8988T (cell line): ENCODE measurements at places on chromosomes 12 and 14.
A peak's percentile ranks its signal among the peaks of the same experiment; 100 is the strongest.

DNA sequence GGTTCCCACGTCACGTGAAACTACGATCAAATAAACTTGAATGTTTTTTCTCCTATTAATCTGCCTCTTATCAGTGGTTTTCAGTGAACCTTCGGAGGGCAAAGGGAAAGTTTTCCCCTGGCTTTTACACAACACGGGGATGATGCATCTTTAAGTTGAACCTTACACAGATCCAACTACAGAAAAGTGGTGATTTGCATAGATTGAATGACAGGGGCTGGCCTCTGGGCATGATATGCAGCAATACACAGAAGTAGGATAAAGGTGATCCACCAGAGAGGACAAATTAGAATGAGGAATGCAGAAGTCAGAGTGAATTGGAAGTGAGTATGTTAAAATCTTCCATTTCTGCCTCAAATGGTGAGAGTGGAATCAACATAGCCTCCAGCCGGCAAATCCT is 11.6 kb downstream of the GSG1 start:
- no peak for DNase-seq

DNA sequence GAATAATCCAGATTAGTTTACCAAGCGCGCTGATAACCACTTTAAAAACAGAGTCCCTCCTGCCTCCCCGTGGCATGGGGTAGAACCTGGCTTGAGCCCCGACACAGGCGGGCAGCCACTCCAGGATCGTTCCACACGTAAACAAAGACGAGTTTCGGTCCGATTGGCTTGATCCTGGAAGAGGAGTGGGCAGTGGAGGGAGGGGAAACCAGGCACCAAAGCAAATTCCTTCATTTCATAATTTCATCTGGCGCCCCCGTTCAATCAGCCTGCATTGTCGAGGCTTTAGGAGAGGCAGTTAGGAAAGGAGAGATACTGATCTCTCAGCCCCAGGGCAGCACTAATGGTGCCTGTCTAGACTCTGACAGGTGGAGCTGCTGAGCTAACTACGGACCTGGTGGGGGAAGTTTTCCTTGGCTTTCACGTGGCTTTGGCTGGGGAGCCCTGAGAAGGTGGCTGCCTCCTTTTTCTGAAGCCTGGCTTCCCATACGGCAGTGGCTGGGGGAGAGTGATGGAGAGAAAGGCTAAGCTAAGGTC is 751 bp upstream of the GPRC5A start:
- DNase-seq = no peak

GRCh38 chr14:100193417-100194357 is 34.2 kb upstream of the DEGS2 start:
- DNase-seq = no peak

DNA sequence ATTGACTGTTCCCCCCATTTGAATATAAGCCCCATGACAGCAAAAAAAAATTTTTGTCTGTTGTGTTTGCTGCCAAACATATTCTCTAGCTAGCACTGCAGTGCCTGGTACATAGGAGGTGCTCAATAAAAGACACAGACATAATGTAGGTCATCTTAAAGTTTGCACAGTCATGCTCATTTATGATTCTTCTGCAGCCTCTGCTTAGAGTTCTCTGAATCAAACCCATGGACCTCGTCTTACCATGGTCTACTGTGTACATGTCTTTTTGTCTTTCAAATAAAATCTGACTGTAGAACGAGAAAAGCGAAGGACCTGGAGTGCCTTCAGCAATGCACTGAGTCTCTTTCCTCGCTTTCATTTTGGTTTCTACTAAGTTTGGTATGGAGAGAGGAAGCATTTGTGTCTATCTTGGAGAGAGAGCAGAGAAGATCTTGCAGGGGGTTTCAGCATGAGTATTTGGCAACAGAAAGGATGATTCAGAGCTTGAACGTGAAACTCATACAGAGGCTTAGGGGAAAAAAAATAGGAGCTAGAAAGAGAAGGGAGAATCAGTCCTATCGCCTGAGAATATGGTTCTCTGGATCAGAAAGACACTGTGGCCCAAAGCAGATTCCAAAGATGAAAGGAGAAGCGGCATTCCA is 38.8 kb upstream of the TMCC3 start:
- DNase-seq = no peak

- no peak for DNase-seq
Observed at GRCh38 chr12:65877836-65878235, 53.6 kb downstream of the HMGA2 start.

- no peak for DNase-seq
Observed at GRCh38 chr12:86484473-86484872, 228.3 kb upstream of the MGAT4C start.

GRCh38 chr12:52247622-52248540 is 14.8 kb downstream of the KRT7 start:
- DNase-seq = peak; percentile 13

DNA sequence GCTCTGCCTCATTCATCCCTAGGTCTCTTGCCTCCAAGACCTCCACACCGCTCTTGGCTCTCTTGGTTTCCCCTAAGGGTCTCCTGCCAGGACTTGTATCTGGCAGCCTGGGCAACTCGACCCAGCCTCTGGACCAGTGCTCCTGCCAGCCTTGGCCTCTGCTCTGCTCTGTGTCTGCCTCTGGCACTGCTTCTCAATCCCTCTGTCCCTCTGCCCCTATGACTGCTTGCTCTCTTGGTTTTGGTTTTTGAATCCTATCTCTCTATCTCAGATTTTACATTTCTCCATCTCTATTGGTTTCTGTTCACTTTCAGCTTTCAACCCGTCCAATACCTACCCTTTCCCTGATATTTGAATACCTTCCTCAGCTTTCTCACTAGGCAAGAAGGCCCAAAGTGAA is 6.3 kb downstream of the ITGA5 start:
- no peak for DNase-seq

DNA sequence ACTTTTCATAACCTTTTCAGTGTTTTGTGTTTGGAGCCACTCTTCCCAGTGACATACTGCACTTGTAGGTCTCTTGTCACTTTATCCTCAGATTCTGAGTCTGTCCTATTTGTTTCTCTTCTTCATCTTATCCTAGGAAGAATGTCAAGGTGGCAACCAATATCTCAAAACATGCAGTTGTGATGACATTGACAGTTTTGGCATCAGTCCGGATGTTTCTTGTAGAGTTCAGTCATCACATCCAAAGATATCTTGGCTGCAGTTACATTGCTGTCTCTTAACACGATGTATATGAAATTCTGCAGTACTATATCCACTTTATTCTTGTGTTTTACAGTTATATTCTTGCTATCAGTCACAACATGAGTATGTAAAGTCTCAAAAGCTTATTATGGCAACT is 6.4 kb downstream of the ADIPOR2 start:
- DNase-seq = no peak

GRCh38 chr12:269191-269590 is 6.6 kb upstream of the SLC6A13 start:
- no peak for DNase-seq

DNA sequence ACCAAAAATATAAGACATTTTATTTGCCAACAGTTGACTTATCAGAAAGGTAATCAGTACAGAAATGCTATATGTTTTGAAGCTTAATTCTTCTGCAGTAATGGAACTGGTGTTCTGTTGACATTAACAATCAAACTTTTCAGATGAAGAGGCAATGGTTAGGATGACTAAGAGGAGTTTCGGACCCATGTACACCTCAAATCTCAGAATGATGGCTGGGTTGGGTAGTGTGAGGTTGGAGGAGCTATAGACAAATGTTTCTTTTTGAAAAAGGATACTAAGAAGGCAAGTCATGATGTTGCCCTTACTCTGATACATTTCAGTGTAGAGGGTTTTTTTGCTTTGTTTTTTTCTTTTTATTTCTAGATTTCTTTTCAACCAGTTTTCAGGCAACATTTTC is 66.9 kb downstream of the KNTC1 start:
- no peak for DNase-seq

GRCh38 chr12:13173012-13173932 is 23.3 kb upstream of the EMP1 start:
- no peak for DNase-seq

- DNase-seq = no peak
Observed at GRCh38 chr14:88599326-88599725, 36.5 kb downstream of the ZC3H14 start.

DNA sequence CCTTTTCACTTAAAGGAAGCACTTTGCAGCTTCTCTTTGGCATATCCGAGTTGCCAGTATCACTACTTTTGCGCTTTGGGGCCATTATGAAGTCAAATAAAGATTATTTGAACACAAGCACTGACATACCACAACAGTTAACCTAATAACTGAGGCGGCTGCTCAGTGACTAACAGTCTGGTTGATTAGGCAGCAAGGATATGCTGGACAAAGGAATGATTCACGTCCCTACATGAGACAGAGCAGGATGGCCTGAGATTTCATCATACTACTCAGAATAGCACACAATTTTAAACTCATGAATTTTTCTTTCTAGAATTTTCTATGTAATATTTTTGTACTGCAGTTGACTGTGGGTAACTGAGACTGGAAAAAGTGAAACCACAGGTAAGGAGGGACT is 56.9 kb upstream of the E2F7 start:
- DNase-seq = no peak
